Fibroblast of skin of left biceps (primary cell): ENCODE measurements at places on chromosomes 11 and 22.

GRCh38 chr11:7657306-7658025 lies 15.8 kb downstream of the CYB5R2 start:
- peak; percentile 30 for DNase-seq

DNA sequence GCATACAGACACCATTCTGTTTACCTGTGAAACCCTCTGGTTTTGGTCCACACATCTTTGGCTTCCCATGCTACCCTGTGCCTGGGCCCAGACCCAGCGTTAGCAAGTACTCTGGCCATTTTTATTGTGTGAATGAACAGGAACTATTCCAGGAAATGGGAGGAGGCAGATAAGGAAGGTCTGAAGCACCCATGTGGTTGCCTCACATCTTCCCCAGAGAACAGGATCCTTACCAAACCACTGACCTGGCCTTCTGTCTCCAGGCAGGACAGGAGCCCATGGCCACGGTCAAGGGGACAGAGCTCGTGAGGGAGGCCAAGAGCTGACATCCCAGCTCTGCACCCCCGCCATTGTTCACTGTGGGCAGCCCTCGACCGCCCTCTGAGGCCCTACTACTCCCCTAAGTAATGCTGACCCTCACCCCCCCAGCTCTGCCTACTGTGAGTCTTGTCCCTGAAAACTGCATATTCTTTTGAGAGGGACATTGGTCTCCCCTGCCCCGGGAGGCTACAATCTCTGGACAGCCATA lies 97.7 kb upstream of the TP53I11 start:
- no peak for DNase-seq

DNA sequence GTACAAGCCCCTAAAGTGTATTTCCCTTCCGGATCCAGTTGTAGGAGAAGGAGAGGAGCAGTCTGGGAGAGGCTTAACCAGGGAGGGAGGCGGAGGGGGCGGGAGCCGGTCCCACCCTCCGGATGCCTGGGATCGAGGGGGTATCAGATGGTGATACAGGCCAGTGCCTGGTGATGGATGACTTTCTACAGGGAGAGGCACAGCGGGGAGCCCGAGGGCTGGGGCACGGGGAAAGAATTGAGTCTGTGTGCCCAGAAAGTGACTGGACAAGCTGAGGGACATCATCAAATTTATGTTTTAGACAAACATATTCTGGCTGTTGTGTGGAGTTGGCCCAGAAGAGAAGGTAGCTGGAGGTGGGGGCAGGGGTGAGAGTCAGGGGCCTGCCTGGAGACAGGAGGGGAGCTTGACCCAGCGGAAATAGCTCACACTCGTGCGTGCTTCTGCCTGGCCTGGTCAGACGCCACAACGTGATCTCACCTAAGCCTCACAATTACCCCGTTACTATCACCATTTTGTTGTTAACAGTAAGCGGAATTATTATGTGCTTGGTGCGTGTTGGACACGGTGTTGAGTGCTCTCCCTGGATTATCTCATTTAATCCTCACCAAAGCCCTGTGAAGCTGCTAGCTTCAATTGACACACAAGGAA lies 42.4 kb downstream of the AMPD3 start:
- DNase-seq: no peak

- DNase-seq: no peak
Observed at GRCh38 chr11:68216171-68216938, 3.3 kb upstream of the KMT5B start.

DNA sequence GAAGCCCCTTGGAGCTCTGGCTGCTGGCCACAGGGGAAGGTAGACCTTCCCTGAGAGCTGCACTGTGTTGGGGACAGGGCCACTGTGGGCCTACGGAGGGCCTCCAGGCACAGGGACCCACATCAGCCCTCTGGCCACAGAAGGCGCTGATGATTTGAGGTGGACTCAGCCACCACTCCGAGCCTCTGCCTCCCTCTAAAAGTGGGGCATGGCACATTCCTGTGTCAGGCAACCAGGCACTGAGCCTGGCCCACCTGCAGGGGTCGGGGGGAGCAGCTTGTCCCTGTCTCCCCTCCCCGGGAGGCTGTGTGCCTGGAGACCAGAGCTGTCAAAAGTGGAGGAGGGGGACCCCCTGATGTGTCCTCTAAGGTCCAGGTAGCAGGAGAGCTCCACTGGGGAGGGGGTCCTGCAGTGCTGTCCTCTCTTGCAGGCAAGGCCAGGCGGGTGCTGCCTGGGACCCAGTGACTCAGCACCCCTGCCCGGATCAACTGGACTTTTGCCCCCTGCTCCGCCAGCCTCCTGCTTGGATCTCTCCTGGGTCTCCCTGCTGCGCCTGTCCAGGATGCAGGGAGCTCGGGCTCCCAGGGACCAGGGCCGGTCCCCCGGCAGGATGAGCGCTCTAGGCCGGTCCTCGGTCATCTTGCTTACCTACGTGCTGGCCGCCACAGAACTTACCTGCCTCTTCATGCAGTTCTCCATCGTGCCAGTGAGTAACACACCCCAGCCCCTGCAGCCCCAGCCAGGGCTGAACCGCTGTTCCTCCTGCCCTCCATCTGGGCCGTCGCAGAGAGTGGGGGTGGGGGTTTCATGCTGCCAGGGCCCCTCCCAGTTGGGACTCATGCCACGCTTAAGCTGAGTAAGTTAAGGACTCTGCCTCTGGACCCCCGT lies 17.5 kb upstream of the CDKN1C start:
- DNase-seq: no peak

DNA sequence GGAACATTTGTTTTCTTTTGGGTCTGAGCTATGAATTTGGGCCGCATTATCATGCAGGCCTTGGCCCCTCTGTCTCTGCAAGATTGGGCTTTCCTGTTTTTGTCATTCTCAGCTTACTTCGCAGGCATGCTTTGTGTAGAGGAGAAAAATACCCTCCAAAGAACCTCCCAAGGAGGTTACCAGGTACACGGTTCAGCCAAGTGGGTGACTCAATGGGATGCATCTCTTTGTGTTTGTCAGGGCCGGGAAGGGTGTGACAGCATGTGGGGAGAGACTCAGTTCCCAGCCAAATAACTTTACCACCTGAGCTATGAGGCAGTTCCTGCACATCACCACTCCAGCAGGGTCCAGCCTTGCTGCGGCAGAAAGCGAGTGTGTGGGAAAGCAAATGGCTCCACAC lies 47.8 kb upstream of the CLDN5 start:
- no peak for DNase-seq

GRCh38 chr22:50626850-50627641 lies 906 bp downstream of the ARSA start:
- no peak for DNase-seq

DNA sequence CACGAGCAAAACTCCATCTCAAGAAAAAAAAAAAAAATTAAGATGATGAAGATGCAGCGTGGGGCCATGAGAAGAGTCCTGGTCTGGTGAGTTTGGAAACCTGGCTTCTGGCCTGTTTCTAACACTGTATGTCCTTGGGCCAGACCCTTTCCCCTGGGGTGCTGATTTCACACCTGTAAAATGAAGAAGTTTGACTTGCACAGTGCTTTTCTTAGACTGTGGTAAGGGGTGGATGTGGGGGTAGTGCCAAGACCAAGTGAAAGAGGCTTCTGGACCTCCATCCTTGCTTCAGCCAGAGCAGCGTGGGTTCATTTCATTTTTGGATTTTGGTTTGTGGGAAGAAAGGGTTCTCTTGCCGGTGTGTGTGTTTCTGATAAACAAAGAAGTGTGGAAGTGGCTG lies 42.1 kb downstream of the PTPRJ start:
- no peak for DNase-seq

DNA sequence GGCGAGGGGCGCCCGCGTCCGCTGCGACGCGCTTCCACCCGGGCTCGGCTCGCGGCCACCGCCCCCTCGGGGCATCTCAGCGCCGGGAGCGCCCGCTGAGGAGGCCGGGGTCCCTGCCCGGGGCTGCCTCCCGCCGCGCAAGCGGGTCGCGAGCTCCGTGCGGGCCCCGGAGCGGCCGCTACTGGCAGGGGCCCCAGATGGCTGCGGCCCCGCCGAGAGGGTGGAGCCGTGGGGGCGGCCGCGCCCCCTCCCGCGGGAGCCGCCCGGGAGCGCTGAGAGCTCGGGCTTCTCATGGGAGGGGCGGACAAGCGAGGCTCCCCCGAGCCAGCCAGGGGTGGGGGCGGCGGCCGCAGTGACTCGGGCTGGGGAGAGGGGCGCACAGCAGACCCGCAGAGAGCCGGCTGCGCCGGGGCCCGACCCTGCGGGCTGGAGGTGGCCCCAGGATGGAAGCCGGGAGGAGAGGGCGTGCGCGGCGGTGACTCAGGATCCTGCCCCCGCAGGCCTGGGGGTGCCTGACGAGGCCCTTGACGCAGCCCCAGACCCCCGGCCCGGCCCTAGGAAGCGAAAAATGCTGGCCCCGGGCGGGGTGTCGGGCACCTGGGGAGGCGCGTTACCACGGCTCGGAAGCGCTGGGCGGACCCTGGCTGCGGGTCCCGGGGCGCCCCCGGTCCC lies 603 bp upstream of the ZFTA start:
- DNase-seq: no peak

GRCh38 chr11:24005202-24005876 lies 491.5 kb upstream of the LUZP2 start:
- no peak for DNase-seq

- no peak for DNase-seq
Observed at GRCh38 chr22:36136475-36136874, 24.1 kb downstream of the APOL3 start.

- DNase-seq: no peak
Observed at GRCh38 chr22:37819105-37819433, 4.1 kb upstream of the GALR3 start.

DNA sequence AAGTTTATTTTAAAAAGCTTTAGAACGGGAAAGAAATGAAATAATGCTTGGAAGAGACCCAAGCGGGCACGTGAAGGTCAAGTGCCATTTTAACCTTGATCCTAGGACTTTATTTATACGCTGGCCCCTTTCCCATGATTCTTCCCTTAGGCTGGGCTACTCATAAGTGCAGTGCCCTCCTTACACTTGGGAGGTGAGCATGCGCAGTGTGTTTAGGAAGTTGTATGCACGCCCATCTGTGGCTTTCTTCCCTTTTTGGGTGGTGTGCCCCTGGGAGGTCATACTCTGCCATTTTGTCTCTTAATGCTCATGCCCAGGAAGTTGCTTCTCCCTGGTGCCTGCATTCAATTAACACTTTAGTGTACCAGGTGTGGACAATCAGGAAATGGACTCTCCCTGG lies 239.7 kb downstream of the SWAP70 start:
- no peak for DNase-seq

DNA sequence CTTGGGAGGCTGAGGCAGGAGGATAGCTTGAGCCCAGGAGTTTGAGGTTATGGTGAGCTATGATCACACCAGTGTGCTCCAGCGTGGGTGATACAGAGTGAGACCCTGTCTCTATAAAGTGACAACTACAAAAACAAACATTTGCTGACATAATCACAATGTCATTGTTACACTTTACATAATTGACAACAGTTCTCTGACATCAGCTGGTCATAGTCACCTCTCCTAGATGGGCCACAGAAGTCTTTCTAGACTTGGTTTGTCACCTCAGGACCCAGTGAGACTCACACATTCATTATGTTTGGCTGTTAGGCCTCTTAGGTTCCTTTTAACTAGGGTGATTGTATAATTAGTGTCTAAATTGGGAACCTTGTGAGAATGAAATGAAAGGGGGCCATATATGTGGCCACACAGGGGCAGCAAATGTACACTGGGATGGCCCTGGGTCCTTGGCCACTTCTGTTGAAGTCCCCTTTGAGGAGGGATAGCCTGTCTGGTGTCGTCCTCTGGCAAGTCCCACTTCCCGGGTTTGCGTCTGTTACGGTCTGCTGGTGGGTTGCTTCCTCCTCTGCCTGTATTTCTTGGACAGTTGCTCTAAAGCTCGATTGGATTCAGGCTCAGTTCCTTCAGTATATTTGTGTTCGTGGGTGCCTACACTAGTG lies 5.8 kb upstream of the PPIL2 start:
- no peak for DNase-seq

DNA sequence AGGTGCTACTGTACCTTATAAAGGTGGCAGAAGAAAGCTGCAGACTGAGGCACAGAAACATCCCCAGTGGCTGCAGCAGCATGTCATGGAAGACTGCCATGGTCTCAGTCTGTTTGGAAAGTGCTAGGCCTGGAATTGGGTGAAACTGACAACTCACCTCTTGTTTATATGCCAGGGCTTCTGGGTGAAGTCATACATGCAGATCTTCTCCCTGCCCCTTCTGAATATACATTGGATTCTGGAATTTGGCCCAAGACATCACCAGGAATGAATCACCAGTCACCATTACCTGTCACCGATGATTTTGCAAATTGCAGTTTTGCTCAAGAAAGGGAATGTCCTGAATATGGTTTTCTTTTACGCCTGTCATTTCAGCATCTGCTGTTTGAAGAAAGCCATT lies at the start of gene PLET1:
Gene PLET1 (minus strand): TSS at position 371 of the 400 bp plus-strand sequence. CDS start 271 bp downstream, at position 100.
- DNase-seq: no peak

GRCh38 chr11:45939836-45940235 lies 17.4 kb downstream of the LARGE2 start:
- DNase-seq: no peak

DNA sequence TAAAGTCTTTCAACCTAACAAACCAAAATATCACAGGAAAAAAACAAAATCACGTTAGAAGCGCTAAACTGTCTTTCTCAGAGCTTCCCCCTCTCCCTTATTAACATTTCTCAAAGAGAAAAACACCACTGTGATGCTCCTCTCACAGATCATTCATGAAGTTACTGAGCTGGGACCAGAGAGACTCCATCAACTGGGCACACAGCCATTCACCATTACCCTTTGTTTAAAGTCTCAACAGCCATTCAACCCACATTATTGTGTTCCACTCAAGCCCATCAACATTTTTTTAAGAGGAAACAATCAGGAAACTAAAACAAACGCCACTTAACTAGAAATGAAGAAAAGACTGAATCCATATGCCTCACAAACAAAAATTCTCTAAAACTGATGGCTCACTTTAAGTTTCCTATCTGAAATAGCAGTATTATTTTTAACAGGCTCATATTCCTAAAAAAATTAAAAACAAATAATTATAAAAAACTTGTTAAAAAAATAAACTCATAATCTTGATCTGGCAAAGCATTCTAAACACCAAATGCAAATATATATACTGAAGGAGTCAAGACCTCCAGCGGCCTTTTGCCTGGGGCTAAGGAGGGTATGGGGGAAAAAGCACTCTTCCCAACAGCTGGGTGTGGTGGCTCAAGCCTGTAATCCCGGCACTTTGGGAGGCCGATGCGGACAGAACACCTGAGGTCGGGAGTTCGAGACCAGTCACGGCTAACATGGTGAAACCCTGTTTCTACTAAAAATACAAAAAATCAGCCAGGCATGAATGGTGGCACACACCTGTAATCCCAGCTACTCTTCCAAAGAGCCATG lies 14.0 kb downstream of the CELF1 start:
- no peak for DNase-seq

GRCh38 chr22:19814428-19814827 lies 40.2 kb downstream of the GNB1L start:
- DNase-seq: no peak
